Natural killer cell treated with Interleukin-12 subunit alpha and Interleukin-12 subunit beta and Interleukin-15 and Interleukin-18, amount 100 ng/mL, for 72 hours (primary cell): ENCODE measurements at places on chromosomes 7 and 10. TPM values are rescaled to one million over a fixed set of nuclear protein-coding genes. Genes with fewer than 3 reads are reported as not detected.

DNA sequence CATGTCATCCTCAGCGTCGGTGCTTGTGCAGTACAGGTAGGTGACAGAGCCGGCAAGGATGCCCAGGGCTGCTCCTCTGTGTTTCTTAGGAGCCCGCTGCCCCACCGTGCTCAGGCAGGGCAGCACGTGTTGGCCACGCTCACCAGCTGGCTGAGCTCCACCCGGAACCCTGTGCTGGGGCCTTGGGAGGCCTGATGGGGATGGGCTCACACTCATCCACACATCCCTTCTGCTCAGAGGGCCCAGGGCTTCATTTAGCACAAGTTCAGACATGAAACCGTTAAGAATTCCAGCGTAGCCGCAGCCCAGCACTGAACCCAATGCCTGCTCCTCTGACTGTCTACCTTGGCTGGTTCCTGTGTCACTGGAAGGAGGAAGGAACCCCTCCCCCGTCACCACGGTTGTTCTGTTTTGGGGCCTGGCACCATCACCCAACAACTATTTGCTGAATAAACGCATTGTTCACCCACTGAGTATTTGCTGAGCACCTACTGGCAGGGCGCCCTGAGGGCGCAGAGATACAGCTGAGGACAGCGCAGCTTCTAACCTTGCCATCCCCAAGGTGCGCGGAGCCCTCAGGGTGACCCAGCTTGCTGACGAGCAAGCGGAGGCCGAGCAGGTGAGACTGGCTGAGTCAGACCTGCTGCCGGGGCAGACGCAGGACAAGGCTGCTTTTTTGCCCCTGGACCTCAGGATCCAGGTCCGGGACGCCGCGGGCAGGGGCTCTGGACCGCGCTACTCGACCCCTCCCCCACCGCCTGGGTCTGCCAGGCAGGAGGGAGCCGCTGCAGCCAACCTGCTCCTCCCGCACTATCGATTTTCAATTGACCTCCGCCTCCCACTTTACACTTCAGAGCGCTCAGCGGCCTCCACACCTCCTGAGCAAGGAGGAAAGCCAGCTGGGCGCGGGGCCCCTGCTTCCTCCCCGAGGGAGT is 50.6 kb upstream of the RET start:
- DNase-seq = no peak
- H3K4me1 ChIP-seq = no peaks in the 10 kb centered on the region
- H3K36me3 ChIP-seq = no peaks in the 10 kb centered on the region
- no peak overlapping the region for H3K4me3 ChIP-seq

- peaks cover 46% of the 10 kb centered on the region for H3K27me3 ChIP-seq
- H3K27ac ChIP-seq = no peak overlapping the region
- no peak overlapping the region for H3K4me3 ChIP-seq
- H3K36me3 ChIP-seq = no peaks in the 10 kb centered on the region
- no peaks in the 10 kb centered on the region for H3K4me1 ChIP-seq
Measured at GRCh38 chr7:51162724-51163329, 153.8 kb downstream of the COBL start.

DNA sequence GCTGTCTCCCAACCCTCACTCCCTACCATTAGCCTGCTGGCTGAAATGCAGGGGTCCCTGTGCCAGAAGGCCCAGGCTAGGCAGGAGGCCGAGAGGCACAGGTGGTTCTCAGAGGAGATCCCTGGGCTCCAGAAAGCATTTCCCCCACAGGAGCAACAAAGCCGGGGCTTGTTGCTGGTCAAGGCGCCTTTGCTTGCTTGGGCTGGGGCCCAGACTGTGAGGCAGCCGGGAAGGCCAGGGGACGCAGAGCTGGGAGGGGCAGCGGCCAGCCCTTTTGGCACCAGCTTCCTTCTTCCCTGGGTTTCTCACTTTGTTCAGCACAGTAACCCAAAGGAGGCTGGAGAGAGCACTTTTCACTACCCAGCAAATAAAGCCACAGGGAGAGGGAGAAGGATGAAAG is 48.6 kb downstream of the FBXW4 start:
- peaks cover 4% of the 10 kb centered on the region for H3K4me1 ChIP-seq
- H3K4me3 ChIP-seq = no peak overlapping the region
- no peaks in the 10 kb centered on the region for H3K36me3 ChIP-seq
- no peaks in the 10 kb centered on the region for H3K27me3 ChIP-seq
- H3K27ac ChIP-seq = no peak overlapping the region

GRCh38 chr7:78164459-78164858 is 365.9 kb downstream of the PHTF2 start:
- H3K27me3 ChIP-seq = peaks cover 2% of the 10 kb centered on the region
- H3K36me3 ChIP-seq = no peaks in the 10 kb centered on the region
- H3K4me1 ChIP-seq = no peaks in the 10 kb centered on the region
- no peak for DNase-seq

GRCh38 chr7:40546616-40547501 is 412.1 kb downstream of the SUGCT start:
- no peaks in the 10 kb centered on the region for H3K27me3 ChIP-seq
- peaks cover 4% of the 10 kb centered on the region for H3K4me1 ChIP-seq
- DNase-seq = no peak
- no peak overlapping the region for H3K27ac ChIP-seq
- H3K36me3 ChIP-seq = no peaks in the 10 kb centered on the region

Gene IRF5
- total RNA-seq = 43.4 TPM
